ENCODE measurements at places on chromosomes 5 and 9. TPM values are rescaled to one million over a fixed set of nuclear protein-coding genes. Genes with fewer than 3 reads are reported as not detected.

- no peak for ATAC-seq
Measured at GRCh38 chr9:134526584-134527477, 114.8 kb upstream of the COL5A1 start.

GRCh38 chr9:131968632-131969031 is 111.0 kb downstream of the MED27 start:
- no peak for ATAC-seq

DNA sequence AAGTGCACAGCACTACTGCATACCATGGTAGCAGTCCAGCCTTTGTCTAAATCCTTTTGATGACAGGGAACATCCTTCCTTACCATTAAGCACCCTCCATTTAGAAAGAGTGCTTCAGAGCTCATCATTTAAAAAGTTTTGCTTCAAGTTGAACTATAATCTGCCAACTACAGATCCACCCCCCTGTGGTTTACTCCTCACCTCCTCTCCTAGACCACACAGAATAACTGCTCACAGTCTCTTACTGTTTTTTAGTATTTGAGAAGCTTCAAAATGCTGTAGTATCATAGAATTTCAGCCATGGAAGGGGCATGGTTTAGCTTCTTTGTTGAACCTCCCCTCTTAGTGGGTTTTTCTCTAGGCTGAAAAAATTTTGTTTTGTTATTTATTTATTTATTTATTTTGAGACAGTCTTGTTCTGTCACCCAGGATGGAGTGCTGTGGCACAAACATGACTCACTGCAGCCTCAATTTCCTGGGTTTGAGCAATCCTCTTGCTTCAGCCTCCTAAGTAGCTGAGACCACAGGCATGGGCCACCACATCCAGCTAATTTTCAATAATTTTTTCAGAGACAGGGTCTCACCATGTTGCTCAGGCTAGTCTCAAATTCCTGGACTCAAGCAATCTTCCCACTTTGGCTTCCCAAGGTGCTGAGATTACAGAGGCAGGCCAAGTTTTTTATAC is 384.3 kb upstream of the RFX3 start:
- ATAC-seq, result peak; percentile 21

DNA sequence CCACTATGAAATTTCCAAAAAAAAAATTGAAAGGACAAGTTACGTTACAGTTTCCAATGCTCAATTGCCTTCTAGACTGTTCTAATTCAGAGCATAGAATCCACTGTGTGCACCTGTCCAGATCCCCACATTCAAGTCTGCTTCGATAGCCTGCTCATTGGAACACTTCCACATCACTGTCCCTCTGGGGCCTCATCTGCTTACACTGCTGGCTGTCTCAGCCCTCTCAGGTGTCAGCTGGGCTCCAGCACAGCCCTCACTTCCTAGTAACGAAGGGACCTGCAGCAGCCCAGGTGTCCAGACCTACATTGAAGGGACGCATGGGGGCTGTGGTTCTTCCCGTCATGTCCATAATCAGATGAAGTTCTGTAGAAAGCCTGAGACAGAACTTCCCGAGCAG is 94.3 kb upstream of the EMB start:
- ATAC-seq, result no peak

DNA sequence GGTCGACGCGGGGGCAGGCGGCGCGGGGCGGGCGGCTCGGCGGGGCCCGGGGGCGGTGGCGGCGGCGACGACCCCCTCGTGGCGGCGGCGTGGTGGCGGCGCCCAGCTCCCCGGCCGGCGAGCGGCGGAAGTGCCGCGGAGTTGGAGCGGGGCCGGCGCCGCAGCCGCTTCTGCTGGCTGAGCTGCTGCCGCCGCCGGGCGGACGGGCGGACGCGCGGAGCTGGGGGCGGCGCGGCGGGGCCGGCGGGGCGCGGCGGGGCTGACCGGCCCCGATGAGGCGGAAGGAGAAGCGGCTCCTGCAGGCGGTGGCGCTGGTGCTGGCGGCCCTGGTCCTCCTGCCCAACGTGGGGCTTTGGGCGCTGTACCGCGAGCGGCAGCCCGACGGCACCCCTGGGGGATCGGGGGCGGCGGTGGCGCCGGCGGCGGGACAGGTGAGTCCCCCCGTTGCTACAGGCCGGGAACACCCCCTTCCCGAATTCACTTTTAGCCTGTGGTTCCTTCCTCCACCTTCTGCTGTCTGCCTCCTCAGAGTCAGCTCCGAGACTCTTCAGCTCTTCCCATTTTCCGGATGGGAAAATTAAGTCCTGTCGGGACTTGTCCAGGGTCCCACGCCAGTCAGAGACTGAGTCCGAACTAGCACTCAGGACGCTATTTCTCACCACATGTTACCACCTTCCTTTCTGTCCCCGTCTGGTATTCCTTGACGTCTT is at the start of gene GALNT10:
GALNT10 (plus strand) TSS at position 139 of the 710 bp plus-strand sequence; CDS start at position 273, 134 bp downstream.
- peak; percentile 76 for ATAC-seq

GRCh38 chr5:142548739-142549275 is 137.1 kb downstream of the FGF1 start:
- ATAC-seq, result peak; percentile 89

- ATAC-seq, result no peak
Measured at GRCh38 chr9:92642564-92642963, 27.4 kb downstream of the IPPK start.

DNA sequence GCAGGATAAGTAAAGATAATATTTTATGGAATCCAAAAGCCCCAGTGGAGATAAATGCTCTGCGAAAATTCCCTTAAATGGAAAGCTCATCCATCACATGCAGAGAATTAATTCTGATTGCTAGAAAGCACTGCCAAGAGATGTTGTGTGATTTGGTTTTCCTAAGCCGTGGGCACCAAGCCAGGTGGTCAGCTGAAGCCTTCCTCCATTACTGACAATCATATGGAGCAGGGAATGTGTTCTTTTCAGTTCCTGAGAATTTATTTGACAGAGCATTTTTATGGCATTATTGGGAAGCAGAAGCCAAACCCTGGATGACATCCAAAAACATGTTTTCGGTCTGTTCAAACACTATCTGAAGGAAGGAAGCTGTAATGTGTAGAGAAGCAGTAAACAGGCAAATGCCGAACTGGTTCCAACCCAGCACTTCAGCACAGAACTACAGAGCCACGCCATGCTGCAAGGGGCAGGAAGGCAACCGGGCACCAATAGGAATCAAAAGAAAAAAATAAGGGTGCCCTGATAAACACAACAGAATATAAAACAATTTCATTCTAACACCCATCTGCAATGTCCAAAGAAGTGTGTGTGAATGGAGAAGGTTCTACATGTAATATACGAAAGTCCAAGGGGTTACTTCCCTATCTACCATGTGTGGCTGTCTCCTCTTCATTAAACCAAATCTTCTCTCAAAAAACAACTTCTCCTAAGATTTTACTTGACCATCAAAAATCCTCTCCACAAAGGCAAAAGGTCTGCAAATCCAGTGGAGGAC is 12.3 kb downstream of the ARSB start:
- no peak for ATAC-seq

GRCh38 chr5:88846434-88846833 is 36.5 kb downstream of the MEF2C start:
- ATAC-seq, result no peak

GRCh38 chr5:66517351-66517750 is 78.8 kb upstream of the MAST4 start:
- no peak for ATAC-seq

GRCh38 chr5:31476738-31477141 is 55.2 kb downstream of the DROSHA start:
- ATAC-seq, result no peak

Gene BAAT
- total RNA-seq, result not detected

Gene DAPK1
- 1.5 TPM for total RNA-seq

Gene SPATA24
- total RNA-seq, result 9.2 TPM

Gene SLCO6A1
- total RNA-seq, result not detected

Gene C9orf50
- total RNA-seq, result not detected

All from activated T-helper 17 cell treated with anti-CD3 and anti-CD28 coated beads, Interleukin-2, amount 50 U/mL, for 72 hours (primary cell).